ENCODE measurements at places on chromosomes 2 and 18.

DNA sequence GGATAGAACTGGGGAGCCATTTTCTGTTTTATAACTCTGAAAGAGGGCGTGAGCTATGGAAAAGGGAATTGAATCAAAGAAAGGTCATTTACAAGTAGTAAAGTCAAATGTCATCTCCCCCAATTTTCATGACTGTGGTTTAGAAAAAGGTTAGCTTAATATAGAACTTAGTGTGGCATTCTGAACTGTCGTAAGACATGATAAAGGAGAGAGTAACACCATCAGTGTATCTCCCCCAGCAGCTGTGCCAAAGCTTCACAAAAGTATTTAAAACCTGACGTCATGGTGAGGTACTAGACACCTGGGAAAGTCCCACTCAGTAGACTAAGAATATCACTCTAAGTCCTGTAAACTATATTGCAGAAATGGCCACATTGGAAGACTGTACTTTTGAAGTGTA, 5.8 kb upstream of the IKZF2 start:
- DNase-seq: no peak

GRCh38 chr2:9330612-9331270, 92.6 kb downstream of the ITGB1BP1 start:
- no peak for DNase-seq

DNA sequence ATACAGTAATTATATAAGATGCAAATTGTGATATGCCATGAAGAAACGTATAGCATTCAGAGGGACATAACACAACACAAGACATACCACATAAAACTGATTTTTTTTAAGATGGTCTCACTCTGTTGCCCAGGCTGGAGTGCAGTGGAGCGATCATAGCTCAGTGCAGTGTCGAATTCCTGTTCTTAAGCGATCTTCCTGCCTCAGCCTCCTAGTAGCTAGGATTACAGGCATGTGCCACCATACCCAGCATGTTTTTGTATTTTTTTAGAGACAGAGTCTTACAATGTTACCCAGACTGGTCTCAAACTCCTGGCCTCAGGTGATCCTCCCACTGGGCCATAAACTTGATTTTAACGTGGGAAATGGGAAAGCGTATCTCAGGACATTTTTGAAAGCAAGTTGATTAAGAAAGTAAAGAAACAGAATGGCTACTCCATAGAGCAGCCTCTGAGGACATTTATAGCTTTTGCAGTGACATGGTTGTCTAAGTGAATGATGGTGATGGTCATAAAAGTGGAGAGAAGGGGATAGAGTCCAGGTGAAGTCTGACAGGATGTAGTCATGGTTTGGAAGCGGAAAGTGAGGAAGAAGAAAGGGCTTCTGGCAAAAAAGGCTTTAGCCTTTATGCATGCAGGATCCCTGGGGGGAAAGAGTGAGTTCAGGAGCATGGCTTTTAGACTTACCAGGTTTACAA, 2.4 kb downstream of the TSGA10 start:
- no peak for DNase-seq

DNA sequence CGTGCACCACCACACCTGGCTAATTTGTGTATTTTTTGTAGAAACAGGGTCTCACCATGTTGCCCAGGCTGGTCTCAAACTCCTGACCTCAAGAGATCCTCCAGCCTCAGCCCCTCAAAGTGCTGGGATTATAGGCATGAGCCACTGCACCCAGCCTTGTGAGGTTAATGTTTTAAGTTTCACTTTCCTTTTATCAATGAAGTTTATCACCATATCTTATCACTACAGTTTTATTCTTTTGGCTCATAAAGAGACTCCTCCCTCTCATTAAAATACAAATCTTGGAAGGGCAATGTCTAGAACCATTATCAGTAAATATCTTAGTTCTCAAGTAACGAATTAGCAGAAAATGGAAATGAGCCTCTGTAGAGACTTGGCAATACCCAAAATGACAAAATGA, 173.8 kb downstream of the BCL11A start:
- DNase-seq: no peak

- no peak for DNase-seq
Observed at GRCh38 chr2:195313962-195314361, 343.1 kb upstream of the SLC39A10 start.

DNA sequence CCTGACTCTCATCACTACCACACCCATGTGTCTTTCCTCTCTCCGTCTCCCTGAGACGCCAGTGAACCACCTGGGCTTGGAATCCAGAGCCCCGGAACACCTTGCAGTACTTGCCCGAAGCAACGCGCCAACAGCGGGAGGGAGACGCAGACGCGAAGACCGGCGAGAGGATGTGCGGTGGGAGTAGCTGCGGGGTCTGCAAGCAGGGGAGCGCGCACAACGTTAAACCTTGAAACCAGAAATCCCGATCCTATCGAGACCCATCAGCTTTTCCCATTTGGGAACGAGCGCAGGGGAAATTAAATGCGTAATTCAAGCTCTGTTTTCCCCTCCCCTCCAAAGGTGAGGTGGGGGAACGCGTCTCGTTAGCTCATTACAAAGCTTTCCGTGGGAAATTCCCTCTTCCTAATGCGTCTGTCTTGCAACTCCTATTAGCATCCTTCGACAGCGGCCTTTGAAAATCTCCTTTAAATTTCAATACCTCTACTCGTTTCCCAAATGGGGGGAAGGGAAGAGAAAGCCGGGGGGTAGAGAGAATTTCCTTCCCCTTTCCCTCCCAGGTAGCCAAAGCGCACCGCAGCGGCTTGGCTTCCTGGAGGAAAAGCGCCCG, 421 bp upstream of the CNTNAP5 start:
- DNase-seq: no peak
